Progenitor cell of endocrine pancreas (in vitro differentiated cells): ENCODE measurements at places on chromosomes 1 and 21. TPM values are rescaled to one million over a fixed set of nuclear protein-coding genes. Genes with fewer than 3 reads are reported as not detected.

DNA sequence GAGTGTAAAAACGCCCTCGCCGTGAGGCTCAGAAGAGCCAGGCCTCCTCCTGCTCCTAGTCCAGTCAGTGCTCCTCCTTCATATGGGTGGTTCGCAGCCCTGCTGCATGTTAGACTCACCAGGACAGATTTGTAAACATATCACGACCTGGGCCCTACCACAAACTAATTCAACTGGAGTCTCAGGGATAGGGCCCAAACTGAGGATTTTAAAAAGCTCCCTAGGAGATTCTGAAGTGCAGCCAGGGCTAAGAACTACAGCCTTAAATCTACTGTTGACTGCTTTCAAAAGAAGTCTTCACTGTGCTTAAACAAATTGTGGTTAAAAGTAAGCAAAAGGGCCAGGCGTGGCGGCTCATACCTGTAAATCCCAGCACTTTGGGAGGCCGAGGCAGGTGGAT, 57.0 kb downstream of the CAMTA1 start:
- no peak for DNase-seq

GRCh38 chr21:29829564-29830275, 110.1 kb downstream of the GRIK1 start:
- no peak for DNase-seq

OR2M3 gene
- not detected in 2 replicates for total RNA-seq

GBP1 gene
- total RNA-seq: not detected in 2 replicates
